Brain (organoid and tissue), 16 donors: ENCODE measurements at places on chromosomes 2 and 18.

- no peak for DNase-seq
Measured at GRCh38 chr2:127048969-127049897, 57.7 kb downstream of the BIN1 start.

GRCh38 chr2:215850380-215850779, 163.0 kb downstream of the MREG start:
- DNase-seq = no peak

DNA sequence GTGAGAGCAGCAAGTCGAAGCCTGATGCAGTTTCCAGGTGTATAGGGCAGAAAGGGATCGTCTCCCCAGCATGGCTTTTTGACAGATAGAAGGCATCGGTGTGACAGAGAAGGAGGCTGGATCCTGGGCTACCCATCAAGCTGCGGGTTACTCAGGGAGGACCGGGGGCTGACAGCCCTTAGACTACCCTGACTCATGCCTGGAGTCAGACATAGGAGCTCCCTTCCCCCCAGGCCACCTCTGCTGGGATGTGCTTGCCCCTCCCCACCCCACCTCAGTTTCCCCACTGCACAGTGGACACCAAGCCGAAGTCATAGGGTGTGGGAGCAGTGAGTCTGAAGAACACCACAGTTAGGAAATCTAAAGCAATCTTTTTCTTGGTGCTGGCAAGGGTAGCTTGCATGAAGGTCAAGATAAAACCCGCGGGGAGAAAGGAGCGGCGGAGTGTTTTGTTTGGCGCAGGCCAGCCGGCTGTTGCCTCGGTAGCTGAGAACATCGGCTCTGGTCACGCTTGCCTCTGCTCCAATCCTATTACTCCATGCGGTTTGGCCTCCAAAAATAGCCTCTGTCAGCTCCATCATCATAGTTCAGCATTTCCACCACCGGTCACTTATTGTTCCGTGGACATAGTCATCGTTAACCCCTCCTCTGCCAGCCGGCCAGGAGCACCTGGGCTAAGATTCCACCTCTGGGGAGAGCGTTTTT, 169.2 kb upstream of the GLI2 start:
- DNase-seq = no peak

- DNase-seq = no peak
Measured at GRCh38 chr2:242011516-242011915, 142.0 kb downstream of the RTP5 start.

DNA sequence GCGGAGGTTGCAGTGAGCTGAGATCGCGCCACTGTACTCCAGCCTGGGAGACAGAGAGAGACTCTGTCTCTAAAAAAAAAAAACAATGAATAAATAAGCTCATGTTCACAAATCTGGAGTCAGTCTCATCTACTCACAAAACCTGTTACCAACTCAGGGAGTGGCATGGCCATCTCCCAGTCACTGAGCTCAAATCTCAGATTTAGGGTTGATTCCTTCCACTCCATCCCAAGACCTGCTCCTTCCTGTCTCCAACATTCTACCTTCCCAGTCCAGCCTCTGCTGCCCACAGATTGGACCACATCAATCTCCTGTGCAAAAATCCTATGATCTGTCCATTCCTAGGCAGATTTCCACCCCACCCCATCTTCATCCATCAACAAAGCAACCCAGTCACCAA, 1.6 kb downstream of the STAT1 start:
- DNase-seq = no peak

DNA sequence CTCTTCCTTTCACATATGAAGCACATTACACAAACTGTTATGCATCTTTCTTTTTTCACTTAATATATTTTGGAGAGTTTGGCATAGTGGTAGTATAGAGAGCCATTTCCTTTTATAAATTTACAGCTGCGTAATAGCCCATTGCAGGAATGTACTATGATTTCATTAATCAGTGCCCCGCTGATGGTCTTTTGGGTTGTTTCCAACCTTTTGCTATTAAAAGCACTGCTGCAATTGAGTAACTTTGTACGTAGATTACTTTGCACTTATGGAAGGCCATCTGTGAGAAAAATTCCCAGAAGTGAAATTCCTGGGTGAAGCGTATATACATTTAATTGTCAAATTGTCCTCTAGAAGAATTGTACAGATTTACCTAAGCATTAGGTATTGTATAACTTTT, 565.3 kb upstream of the ZNF804A start:
- DNase-seq = peak; percentile 3
